ENCODE measurements at places on chromosomes 3 and 15.

GRCh38 chr3:9111866-9112265 is 137.6 kb downstream of the SRGAP3 start:
- DNase-seq = no peak

- no peak for DNase-seq
These were observed 56.3 kb upstream of the PSMD6 start for GRCh38 chr3:64079369-64080150.

GRCh38 chr3:69290006-69290405 is 95.9 kb downstream of the FRMD4B start:
- no peak for DNase-seq

DNA sequence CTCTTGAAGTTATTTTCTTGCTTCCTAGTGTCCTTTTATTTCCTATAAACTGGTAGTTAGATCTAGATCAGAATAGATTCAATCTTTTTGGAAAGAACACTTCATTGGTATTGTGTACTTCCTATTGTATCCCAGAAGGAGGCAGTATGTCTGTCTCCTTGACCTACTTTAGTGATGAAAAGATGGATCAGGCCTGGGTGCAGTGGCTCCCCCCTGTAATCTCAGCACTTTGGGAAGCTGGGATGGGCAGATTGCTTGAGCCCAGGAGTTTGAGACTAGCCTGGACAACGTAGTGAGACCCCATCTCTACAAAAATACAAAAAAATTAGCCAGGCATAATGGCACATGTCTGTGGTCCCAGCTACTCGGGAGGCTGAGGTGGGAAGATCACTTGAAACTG is 12.0 kb downstream of the BSN start:
- no peak for DNase-seq

DNA sequence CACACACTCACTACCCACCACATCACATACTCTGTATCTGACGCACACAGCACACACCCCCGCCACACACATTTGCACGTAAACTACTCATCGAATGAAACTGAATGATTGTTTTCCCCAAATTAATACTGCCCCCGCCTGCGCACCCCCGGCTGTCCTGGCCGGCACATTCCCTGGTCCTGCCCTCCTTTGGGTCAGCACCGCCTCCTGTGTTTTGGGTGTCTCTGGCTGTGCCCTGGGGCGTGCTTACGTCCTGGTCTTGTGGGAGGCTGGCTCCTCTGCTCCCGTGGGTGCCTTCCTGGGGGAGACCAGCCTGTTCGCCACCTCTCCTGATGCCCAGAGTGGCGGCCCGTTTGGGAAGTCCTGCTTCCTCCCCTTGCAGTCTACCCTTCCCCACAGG is 30.2 kb downstream of the APBA2 start:
- no peak for DNase-seq

GRCh38 chr3:100864471-100865250 is 128.6 kb downstream of the ABI3BP start:
- DNase-seq = no peak
